GOT3 (cell line): ENCODE measurements at places on chromosomes 5 and 9.

DNA sequence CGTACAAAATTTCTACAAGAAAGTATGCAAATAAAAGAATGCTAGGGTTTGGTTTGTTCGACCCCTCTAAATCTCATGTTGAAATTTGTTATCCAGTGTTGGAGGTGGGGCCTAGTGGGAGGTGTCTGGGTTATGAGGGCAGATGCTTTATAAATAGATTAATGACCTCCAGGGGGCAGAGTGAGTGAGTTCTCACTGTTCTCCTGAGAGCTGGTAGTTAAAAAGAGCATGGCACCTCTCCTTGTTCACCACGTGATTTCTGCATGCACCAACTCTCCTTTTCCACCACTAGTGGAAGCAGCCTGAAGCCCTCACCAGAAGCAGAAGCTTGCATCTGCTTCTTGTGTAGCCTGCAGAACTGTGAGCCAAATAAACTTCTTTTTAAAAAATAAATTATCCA, 50.4 kb upstream of the FAM170A start:
- no peak for DNase-seq

DNA sequence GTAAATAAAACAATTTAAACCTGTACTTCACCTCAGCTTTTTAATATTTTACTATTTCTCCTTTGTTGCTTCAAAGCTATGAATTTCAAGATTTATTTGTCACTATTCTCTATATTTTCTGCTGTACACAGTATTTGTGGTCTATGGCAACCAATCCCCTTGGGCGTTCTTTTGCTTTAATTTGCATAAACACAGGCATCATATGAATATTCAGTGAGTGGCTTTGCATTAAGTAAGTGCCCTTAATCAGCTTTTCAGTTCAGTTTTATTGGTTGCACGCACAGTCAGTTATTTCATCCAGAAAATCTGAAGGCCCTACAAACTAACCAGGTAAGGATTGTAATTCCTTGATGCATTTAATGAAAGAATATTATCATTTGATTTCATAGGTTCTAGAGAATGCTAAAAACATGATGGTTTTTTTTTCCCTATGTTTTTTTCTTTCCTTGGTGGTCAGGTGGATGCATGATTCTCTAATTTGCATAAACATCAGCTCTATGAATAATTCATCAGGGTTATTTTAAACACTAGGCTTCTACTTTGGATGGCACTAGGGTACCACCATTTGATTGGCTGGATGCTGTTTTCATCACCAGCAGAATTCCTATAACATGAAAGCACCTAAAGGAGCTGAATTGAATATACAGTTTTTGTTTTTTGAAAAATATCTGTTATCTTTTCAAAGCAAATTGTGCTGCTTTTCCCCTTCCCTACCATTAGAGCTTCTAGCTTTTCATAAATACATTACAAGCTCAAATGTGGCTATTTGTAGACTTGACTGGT, 249.2 kb upstream of the CCNH start:
- DNase-seq: no peak

GRCh38 chr9:17423681-17424011, 155.2 kb upstream of the SH3GL2 start:
- DNase-seq: no peak

DNA sequence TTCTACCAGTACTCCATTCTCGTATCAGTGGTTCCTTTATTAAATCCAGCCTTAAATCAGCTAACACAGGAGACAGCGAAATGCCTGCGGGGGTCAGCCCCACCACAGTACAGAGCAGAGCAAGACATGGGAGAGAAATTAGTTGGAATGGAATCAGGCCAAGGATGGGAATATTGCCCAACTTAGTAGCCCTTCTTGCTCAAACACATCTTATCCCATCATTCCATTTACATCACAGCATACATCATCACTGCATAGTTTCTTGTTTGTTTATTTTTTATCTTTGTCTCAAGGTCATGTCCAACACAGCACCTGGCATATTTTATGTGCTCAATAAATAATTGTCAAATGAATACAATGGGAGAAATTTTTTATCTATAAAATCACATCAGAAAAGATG, 34.3 kb upstream of the DAB2 start:
- DNase-seq: no peak

GRCh38 chr5:1523480-1523792, 324 bp downstream of the LPCAT1 start:
- no peak for DNase-seq

DNA sequence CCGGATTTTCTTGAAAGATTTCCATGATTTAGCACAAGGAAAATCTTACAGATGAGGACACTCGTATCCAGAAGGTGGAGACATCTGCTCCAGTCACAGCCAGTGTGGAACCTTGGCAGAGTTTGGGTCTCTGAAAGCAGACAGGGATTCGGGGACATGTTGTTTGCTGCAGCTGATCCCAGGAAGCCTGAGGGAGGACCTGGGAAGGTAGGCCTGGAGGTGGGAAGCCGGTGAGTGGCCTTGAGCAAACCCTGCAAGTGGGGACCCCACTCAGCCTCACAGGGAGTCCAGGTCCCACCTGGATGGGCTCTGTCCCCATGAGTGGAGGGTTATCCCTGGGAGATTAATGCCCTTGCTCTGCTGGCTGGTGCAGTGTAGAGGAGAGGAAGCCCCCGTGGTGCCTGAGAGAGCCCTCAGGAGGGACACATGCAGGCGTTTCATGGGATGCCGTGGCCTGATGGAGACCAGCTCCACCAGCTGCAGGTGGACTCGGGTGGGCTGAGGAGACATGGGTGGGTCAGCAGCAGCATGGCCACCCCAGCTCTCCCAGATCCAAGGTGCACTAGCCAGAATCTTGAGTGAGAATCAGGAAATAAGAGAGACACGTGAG, 7.8 kb downstream of the MRPS2 start:
- DNase-seq: no peak
